Cardiac muscle cell (in vitro differentiated cells and primary cell): ENCODE measurements at places on chromosomes 4 and X.

GRCh38 chr4:93403571-93403970 is 425.0 kb upstream of the ATOH1 start:
- no peak for DNase-seq

- peak; percentile 69 for DNase-seq
These were observed 126.0 kb downstream of the LDB2 start for GRCh38 chr4:16772366-16772850.

- DNase-seq, result no peak
These were observed 113.5 kb upstream of the SCML1 start for GRCh38 chrX:17623750-17624149.

DNA sequence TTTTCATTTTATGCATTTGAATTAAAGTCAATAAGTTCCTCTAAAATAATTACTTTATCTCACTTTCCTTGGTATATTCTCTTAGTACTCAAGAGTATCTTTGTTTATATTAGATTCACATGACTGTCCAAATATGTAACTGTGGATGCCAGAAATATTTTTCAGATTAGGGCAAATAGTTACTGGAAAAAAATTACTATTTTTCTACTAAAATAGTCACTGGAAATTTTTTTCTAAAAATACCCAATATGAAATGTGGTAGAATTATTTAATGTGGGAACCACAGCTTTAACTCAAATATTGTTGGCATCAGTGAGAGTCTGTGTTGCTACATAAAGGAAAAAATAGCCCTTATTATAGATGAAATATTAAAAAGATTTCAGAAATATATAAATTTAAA is 70.4 kb upstream of the NMU start:
- peak; percentile 4 for DNase-seq

GRCh38 chrX:19172741-19173140 is 50.5 kb upstream of the ADGRG2 start:
- DNase-seq, result no peak

DNA sequence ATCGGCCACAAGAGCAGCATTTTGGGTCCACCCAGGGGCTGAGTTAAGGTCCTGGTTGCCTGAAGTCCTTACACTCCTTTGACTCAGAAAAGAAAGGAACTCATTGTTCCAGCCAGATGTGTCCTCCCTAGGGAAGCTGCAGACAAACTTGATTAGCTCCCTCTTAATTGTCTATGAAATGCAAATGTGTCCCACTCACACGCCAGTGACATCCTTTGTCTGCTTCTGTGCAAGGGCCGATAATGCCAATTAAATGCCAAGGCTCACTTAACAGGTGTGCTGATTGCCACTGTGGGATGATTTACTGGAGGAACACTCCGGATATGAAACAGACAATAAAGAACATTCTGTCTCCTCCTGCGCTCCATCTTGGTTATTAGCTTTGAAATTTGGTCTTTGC is 332.9 kb upstream of the CPEB2 start:
- no peak for DNase-seq

GRCh38 chr4:5054532-5054931 is 3.3 kb downstream of the STK32B start:
- DNase-seq, result no peak
